ENCODE measurements at places on chromosomes 12 and 14.

DNA sequence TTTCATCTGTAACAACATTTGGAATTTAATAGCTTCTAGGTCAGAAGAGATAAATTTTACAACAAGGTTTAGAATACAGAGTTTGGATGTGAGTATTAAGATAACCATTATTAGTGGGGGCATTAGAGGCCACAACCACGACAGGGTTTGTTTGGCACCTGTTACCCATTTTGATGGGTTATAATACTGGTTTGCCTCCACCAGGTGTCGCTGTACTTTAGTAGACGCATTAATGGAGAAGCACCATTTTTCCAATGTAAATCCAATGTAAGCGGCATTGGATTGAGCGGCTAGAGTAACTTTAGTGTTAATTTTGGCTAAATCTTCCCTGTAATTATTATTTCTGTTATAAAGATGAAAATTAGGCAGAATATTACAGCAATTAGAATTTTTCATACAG lies 136.2 kb downstream of the SLCO1B3 start:
- DNase-seq = peak; percentile 10

DNA sequence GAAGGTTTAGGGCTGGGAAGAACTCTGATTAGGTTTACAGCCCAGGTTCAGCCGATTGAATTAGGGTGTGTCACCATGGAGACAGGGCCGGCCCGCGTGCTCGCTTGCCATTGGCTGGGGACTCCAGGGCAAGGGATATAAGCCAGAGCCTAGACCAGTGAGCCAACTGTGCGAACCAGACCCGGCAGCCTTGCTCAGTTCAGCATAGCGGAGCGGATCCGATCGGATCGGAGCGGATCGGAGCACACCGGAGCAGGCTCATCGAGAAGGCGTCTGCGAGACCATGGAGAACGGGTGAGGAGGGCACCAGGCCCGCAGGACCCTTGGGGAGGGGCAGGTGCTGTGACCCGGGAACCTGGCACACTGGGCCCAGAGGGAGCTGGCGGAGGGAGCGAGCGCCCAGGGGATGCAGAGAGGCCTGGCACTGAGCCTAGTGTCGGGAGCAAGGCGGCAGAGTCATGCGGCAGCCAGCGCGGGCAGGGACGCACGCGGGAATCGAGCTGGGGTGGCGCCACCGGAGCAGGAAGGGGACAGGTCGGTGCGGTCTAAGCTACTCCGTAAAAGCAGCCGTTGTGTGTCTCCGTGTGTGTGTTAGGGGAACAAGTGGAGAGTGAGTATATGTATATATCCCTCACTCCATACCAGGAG lies at the start of gene PNP:
PNP (plus strand) TSS at position 165 of the 648 bp plus-strand sequence; CDS start at position 284, 119 bp downstream.
- DNase-seq = peak; percentile 93

DNA sequence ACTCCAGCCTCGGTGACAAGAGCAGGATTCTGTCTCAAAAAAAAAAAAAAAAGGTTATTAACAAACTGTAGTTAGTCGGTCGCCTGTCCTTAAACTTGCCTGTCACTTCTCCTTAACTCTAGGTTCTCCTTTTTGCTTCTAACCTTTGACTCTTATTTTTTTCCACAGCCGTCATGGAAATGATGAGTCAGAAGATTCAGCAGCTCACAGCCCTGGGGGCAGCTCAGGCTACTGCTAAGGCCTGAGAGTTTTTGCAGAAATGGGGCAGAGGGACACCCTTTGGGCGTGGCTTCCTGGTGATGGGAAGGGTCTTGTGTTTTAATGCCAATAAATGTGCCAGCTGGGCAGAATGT lies 418 bp upstream of the MYG1 start:
- peak; percentile 62 for DNase-seq

GRCh38 chr14:91309756-91310280 lies 65.3 kb upstream of the GPR68 start:
- DNase-seq = no peak

DNA sequence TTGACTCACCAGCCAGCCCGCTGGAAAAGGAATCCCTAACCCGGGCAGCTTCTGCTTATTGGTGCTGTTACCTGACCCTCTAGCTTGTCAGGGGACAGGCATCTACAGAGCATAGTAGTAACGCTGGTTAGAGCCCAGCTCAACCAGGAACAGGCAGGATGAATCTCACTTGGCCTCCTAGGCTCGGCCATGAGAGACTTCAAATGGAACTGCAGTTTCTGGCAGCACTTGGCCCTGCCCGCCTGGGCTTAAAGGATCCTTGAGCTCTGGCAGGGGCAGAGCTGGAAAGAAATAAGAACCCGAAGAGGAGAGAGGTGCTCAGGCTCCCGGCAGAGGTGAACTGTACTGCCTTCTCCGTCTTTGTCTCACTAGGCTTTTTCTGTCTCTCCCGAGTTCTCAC lies 2.3 kb upstream of the LHX5 start:
- peak; percentile 38 for DNase-seq

DNA sequence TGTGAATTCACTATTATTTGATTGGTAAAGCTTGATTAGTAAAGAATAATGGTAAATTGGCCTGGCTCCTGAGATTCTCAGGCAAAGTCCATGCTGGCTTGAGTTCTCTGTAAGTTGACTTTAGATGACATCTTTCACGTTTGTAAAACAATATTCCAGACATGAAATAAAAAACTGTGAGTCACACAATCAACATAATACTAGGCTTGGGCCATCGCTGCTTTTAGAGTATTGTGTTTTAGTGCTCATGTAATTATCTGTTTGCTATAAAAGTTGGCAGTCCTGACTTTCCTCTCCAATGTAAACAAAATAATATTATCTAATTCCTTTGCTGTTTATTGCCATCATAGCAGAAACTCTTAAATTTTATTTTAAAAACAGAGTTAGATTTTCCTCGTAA lies 3.9 kb upstream of the TBC1D30 start:
- DNase-seq = no peak

GRCh38 chr14:54188064-54188666 lies 208.6 kb upstream of the CDKN3 start:
- DNase-seq = no peak

DNA sequence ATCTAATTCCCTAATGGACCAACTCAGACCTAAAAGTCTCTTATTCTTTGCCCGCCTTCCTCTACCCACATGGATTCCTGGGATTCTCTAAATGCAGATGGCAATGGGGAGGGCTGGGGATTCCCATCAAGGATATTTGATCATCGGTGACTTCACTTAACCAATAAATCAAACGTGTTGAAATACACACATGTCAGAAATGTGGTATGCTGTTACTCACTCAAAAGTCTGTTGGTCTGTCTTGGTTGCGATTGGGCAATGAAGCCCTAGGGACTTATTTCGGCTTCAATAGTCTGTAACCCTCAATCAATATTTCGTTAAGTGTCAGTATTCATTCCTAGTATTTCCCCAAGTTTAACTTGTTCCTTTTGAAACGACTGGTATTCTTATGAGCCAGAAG lies 117.2 kb upstream of the DIO3 start:
- peak; percentile 45 for DNase-seq

- no peak for DNase-seq
Measured at GRCh38 chr12:83954956-83955601, 957.5 kb downstream of the SLC6A15 start.

GRCh38 chr12:12684375-12685106 lies 11.4 kb downstream of the GPR19 start:
- peak; percentile 24 for DNase-seq

DNA sequence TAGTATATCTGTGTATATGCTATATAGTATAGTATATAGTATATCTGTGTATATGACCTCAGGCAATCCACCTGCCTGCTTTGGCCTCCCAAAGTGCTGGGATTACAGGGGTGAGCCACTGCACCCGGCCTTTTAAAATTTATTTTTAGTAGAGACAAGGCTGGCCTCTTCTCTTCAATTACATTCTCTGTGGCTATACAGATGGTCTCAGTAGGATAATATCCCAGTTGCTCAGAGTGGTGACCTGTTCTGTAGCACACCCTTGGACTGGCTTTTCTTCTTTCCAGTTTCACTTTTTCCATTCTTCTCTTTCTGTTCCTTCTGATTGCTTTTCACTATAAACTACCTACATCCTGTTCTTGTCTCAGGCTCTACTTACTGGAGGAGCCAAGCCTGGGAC lies 3.1 kb upstream of the NFATC4 start:
- no peak for DNase-seq

DNA sequence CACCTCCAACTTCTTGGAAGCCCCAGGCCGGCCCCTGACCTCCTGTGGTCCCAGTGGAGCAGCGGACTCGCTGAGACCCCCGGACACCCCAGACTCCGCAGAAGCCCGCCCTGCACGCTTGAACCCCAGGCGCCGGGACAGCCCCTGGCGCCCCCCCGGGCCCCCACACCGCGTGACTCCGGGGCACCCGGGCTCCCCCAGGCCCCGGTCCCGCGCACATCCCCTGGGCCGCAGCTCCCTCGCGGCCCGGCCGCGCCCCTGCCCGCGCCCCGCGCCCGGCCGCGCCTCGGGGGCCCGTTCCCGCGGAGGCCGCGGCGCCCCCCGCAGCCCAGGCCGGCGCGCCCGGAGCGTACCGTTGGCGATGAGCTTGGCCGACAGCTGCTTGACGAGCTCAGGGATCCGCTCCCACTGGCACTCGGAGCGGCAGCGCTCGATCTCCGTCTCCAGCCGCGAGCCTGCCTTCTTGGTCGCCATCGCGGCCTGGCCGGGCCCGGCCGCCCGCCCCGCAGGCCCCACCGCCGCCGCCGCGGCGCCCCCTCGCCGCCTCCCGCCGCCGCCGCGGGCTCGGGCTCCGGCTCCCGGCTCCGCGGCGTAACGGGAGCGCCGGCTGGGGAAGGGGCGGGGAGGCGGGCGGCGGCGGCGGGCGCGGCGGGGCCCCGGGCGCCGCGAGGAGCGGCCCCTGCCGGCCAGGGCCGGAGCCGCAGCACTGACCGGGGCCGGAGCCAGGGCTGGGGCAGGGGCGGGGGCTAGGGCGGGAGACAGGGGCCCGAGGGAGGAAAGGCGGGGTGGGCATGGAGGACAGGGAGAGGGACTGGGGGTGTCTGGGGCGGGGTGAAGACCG lies at the start of gene TTC7B:
TTC7B (minus strand) TSS at position 609 of the 841 bp plus-strand sequence; CDS start at position 474, 135 bp downstream.
- DNase-seq = peak; percentile 61

GRCh38 chr14:105201925-105202513 lies 20.9 kb upstream of the NUDT14 start:
- no peak for DNase-seq

- no peak for DNase-seq
Measured at GRCh38 chr12:44223736-44224135, 387.9 kb downstream of the TMEM117 start.

DNA sequence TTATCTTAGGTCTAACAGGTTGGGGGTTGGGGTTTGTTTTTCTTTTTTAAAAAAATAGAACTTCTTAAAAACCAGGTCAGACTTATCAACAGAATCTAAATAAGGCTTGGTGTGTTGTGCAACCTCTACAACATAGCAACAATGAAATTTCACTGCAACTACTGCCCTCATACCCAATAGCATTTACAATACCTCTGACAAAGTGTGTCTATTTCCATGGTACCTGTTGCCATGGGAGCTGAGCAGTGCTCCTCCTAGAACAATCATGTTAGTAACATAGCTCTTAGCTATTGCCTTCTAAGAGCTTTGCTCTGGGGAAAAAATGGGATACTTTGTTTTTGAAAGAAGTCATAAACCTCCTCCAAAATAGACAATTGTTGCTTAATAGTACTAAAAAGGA lies 103.3 kb upstream of the CCDC175 start:
- DNase-seq = no peak

DNA sequence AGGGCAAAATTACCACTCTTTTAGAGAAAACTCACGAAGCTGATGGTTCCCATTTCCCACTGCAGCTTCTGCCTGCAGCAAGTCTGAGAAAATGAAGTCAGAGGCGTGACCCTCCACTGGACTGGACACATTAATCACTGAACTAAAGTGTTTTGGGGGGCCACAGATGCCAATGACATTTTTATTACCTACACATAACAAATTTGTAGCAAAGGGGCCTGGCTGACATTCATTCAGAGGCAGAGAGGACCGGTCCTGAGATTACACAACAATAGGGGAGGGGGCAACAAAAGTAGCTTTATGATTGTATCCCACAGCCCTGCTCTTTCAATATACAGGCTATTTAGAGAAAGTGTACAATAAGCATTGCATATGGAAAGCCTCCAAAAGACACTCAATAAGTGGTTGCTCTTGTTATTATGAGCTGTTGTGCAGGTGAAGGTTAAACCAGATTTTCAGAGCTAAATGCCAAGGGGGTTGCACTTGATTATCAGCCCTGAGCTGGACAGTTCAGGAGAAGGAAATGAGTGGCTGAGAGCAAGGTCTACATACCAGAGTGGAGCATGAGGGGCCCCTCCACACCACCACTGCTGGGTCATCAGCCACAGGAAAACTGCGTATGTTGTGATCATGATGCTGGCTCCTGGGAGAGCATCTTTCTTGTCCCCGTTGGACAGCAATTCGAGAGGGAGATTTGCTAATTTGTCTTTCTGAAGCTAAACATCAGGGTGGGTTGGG lies 41.5 kb upstream of the CCDC60 start:
- no peak for DNase-seq

DNA sequence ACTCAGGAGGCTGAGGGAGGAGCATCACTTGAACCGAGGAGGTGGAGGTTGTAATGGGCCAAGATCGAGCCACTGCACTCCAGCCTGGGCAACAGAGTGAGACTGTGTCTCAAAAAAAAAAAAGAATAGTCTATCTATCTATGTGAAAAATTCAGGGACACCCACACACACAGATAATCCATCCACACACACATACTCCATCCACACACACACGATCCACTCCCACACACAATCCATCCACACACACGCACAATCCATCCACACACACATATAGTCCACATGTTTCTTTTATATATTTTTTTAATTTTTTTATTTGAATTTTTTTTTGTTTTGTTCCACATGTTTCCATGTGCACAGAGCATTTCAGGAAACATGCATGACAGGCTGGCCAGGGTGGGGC lies 3.3 kb downstream of the SDS start:
- DNase-seq = no peak

DNA sequence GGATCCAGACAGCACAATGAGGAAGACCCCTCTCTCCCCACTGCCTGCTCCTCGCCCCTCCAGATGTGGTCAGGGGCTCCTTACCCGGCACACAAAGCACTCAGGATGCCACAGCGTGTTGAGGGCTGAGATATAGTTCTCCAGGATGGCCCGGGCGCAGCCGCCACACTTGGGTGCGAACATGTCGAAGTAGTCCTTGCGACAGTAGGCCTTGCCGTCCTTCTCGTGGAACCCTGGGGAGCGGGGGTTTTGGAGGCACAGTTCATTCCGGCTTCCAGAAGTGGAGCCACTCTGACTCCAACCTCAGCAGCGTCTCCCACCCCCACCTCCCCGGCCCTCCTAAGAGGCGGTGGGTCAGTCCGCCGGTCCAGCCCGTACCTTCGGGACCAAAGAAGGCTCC lies 12.8 kb upstream of the RPLP0 start:
- DNase-seq = no peak

GRCh38 chr12:124736115-124737039 lies 127.3 kb downstream of the SCARB1 start:
- DNase-seq = no peak

- DNase-seq = peak; percentile 30
Measured at GRCh38 chr14:41986700-41987099, 380.0 kb downstream of the LRFN5 start.

- peak; percentile 96 for DNase-seq
Measured at GRCh38 chr12:122064025-122064777, 14.4 kb upstream of the MLXIP start.

DNA sequence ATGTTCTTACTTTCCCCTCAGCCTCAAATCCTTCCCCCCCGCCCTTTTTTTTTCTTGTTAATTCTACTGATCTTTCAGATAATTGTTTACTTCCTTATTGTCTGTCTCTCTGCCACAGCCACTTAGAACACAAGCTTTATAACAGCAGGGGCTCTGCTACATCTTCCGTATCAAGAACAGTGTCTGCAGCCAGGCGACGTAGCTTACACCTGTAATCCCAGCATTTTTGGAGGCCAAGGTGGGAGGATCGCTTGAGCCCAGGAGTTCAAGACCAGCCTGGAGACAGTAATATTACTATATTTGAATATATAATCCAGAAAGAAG lies 5.4 kb downstream of the SOS2 start:
- peak; percentile 16 for DNase-seq

Data from kidney tubule cell (primary cell).